ENCODE measurements at places on chromosomes 7 and 10.

GRCh38 chr7:95509199-95509598 lies 23.5 kb downstream of the ASB4 start:
- no peak for DNase-seq

DNA sequence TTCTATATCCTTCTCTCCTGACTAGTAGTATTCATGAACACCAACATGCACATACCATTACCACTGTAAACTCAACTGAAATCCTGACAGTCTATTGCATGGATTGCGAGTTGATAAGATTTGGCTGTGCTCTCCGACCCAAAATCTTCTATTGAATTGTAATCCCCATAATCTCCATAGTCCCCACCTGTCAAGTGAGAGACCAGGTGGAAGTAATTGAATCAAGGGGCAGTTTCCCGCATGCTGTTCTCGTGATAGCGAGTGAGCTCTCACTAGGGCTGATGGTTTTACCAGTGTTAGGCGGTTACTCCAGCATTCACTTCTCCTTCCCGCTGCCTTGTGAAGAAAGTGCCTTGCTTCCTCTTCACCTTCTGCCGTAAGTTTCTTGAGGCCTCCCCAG lies 261.8 kb downstream of the PHF14 start:
- no peak for DNase-seq

- DNase-seq: no peak
Measured at GRCh38 chr10:9051328-9051974, 997.0 kb downstream of the GATA3 start.

- DNase-seq: no peak
Measured at GRCh38 chr10:127536972-127537760, 11.9 kb upstream of the NPS start.

DNA sequence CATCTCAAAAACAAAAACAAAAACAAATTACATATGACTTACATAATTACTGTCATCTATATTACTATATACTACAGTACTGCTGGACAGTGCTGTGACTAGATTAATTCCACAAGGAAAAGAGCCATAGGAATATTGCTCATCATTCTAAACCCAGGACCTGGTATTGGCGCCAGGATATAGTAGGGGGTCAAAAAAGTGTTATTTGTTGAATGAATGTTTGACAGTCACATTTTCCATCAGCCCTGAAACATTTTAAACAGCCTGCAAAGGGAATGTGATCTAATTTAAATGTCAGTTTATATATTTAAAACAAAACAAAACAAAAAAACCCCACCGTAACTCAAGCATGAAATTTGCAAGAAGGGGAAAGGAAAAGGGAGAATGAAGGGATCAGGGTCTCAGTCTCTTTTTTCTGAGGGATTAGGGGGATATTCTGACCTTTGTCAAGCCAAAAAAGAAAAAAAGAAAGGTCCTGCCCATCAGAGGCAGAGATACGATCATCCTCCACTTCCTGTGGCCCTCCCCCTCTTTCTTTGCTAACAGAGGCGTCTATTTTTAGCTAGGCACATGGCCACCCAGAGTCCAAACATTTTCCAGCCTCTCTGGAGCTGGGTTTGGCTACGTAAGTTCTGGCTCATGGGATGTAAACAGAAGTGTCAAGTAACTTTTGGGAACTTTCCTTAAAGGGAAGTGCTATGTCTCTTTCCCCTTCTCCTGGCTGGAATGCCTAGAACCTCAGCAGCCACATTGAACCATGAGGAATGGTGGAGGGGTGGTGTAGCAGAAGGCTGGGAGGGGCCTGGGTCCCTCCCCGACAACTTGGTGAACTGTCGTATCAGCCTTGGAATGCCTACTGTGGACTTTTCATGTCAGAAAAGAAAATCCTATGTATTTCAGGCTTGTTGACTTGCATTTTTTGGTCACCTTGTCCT lies 44.6 kb upstream of the DLG5 start:
- DNase-seq: no peak

GRCh38 chr7:4683043-4683883 lies 1.2 kb downstream of the FOXK1 start:
- DNase-seq: no peak

DNA sequence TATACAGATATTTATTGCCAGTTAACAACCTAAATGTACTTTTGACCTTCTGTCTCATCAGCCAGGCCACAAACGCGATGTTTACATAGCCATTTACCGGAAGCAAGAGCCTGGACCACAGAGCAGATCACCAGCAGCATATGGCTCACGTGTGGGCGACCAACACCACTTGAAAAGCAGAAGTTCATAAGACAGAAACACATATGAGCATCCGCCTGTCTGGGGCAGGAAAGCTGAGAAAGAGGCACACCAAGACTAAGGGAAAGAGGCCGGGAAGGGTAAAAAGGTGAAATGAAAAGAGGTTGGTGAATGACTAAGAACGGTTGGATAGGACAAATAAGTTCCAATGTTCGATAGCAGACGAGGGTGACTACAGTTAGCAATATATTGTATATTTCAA lies 1.3 kb downstream of the ABCB1 start:
- DNase-seq: peak; percentile 21

DNA sequence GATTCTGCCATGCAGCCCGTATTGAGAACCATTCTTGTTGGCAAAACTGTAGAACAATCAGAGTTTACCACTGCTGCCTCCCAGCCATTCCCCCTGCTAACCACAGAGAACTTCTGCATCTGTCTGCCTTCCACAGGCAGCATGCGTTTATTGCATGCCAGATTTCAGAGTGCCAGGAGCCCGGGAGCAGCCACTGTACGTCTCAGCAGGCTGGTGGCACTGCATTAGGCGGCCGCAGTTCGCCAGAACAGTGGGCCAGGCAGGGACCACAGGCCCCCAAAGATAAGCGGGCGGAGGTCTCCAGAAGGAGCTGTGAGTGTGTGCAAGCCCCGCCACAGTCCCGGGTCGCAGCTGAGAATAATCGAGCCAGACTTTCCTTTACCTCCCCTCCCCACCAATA lies 31.8 kb downstream of the ZNF467 start:
- no peak for DNase-seq

GRCh38 chr7:46109437-46109836 lies 188.4 kb upstream of the IGFBP3 start:
- DNase-seq: no peak

DNA sequence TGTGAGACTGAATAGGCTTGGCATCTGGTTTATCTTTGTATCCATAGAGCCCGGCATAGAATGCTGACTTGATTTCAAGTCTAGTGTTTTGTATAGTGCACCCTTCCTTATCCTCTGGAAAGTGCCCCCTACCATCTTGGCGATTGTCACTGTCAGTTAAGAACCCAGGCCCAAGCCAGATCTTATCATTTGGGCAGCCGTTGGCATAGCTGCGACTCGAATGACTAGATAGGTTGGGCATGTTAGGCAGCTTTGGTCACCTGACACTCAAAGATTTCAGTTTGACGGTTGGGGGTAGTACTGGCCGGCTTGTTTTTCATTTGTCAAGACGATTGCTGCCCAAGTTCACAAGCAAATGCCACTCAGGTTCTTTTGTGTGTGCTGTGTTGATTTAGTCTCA lies 6.6 kb downstream of the NIPSNAP2 start:
- DNase-seq: no peak
